ENCODE measurements at places on chromosomes 4 and X.
A peak's percentile ranks its signal among the peaks of the same experiment; 100 is the strongest.

DNA sequence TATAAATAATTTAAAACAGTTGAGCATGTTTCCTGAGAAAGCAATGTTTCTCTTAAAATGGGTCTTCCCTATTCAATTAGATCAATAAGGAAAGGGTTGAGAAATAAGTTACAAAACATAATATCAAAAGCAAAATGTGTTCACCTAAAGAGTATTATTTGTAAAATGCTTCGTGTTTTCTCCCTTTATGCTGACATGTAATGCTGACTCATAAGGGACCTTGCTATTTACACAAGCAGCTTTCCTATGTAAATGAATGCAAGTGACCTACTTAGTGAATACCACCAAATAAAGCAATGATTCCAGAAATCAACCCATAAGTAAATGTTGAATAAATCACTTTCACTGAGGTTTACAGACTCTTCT, 91.5 kb downstream of the ELOVL6 start:
- DNase-seq: no peak

- no peak for DNase-seq
Measured at GRCh38 chr4:80202741-80203553, 5.6 kb downstream of the PRDM8 start.

DNA sequence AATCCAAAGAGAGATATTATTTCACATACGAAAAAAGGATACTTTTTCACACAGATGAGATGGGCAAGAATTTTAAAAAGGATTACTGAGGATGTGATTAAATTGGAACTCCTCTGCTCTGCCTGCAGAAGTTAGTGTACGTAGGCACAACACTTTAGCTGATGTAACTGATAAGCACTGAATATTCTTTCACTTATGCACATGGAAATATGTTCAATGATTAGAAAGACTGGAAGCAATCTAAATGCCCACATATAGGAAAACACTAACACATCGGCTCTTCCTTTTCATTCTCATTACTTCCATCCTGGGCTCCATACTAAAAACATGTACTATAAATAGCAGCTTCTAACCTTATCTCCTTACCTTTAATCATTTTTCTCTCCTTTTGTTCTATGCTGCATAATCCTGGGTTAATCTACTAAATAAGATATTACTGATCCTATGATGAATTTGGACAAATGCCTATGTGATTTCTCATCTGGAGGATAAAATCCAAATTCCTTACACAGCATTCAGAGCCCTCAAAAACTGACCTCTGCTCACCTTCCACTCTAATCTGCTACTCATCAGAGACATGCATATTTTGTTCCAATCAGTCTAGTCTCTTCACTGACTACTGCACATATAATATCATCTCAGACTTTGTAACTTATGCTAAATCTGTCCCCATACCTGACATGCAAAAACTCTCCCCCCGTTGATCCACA, 197.8 kb downstream of the PDGFC start:
- DNase-seq: no peak

DNA sequence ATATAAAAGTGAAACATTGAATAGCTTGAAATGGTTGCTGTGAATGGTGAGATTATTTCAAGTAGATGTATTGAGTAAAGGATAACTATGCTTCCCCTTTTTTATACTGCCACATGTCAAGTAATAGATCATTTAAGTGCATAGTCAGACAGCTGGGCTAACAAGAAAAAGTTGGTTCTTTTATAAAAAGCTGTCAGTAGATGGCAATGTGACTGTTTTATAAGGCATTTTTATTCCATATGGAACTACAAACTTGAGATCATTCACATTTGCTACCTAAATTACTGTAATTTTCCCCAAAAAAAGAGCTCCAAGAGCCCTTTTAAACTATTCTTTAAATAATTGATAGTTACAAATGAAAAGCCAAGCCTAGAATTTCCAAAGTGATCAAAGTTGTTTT, 831.0 kb downstream of the C4orf33 start:
- DNase-seq: no peak

- DNase-seq: no peak
Measured at GRCh38 chr4:43587758-43588157, 695.2 kb downstream of the GRXCR1 start.

DNA sequence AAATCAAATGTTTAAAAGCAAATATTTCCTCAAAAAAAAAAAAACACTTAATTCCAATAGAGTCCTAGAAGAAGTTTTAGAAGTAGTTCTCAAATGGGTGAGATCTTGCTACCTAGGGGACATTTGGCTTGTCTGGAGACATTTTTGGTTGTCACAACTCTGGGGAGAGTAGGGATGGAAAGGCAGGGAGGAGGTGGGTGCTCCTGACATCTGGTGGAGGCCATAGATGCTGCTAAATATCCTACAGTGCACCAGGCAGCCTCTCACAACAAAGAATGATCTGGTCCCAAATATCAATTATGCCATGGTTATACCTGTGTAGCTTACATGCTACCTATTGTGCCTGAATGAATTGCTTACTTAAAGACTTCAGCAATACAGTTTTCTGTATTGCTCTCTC, 46.8 kb downstream of the CPE start:
- no peak for DNase-seq

DNA sequence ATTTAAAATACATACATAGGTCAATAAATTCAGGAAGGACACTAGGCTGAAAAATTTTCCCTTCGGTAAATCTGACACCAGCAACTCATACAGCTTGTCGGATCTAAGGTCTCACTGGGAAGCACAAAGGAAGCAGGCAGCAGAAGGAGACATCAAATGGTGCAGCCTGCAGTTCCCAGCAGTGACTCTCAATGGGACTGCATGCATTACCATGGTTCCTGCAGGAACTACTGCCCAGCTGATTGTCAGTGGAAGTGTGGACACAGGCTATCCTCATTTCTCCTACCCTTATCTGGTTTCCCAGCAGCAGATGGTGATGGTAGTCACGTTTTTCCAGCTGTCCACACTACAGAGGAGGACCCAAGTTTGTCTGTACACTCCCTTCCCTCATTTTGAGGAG, 113.3 kb downstream of the PPP1R2C start:
- DNase-seq: no peak

DNA sequence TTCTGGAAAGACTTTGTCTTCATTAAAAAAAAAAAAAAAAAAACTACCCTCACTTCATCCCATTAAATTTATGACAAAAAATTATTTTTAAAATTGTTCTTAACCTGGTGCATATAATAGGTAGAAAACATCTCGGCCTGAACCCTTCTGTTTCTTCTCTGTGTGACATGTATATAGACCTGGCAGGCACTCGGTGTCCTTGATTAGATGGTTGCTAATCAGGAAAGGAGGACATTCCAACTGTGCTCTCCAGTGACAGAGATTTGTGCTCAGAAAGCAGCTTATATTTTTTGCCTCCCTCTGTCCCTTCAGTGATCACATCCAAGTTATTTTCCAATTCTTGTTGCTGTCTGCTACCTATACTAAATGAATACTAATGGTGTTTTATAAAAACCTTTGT, 355.6 kb downstream of the CBLL2 start:
- DNase-seq: no peak

- peak; percentile 30 for DNase-seq
Measured at GRCh38 chrX:153669174-153669890, 4.3 kb downstream of the PNCK start.

DNA sequence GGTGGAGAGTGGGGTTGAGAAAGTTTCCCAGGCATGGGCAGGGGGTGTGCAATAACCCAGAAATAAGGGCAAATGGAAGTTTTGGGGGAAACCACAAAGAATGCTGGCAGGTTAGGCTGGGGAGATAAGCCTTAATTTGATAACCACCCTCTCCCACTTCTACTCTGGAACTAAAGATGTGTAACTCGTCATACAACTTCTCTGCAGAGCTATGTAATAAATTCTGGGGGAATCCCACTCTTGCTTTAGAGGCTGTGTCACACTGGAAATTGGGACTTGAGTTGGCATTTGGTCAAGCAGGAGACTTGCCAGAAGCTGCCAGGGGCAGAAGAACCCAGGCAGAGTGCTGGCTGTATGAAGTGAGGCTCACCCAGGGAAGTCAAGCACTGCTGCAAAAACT, 170.9 kb upstream of the CPEB2 start:
- no peak for DNase-seq

- DNase-seq: no peak
Measured at GRCh38 chrX:2572740-2573139, 72.0 kb upstream of the DHRSX start.

- no peak for DNase-seq
Measured at GRCh38 chrX:2385224-2385623, 115.6 kb downstream of the DHRSX start.

GRCh38 chr4:61772126-61772525, 572.0 kb downstream of the ADGRL3 start:
- no peak for DNase-seq

GRCh38 chr4:110109455-110109854, 89.0 kb downstream of the ELOVL6 start:
- DNase-seq: no peak

DNA sequence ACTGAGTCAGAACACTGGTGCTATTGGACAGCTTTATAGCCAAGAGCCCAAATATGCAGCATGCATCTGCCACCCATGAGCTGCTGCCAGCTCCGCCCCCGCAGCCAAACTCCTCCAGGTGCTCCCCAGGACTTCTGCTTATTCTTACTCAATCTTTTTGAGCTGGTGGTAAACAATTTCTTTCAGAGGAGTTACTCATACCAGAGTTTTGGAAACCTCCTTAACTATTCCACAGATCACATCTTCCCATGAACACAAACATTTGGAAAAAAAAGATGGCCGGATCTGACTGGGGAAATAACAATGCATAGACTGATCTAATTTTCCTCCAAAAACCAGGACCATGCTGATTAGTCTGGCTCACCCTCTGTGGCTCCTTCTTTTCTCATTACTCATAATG, 399.9 kb downstream of the GPM6A start:
- DNase-seq: no peak

GRCh38 chr4:31237233-31237632, 517.1 kb downstream of the PCDH7 start:
- no peak for DNase-seq

DNA sequence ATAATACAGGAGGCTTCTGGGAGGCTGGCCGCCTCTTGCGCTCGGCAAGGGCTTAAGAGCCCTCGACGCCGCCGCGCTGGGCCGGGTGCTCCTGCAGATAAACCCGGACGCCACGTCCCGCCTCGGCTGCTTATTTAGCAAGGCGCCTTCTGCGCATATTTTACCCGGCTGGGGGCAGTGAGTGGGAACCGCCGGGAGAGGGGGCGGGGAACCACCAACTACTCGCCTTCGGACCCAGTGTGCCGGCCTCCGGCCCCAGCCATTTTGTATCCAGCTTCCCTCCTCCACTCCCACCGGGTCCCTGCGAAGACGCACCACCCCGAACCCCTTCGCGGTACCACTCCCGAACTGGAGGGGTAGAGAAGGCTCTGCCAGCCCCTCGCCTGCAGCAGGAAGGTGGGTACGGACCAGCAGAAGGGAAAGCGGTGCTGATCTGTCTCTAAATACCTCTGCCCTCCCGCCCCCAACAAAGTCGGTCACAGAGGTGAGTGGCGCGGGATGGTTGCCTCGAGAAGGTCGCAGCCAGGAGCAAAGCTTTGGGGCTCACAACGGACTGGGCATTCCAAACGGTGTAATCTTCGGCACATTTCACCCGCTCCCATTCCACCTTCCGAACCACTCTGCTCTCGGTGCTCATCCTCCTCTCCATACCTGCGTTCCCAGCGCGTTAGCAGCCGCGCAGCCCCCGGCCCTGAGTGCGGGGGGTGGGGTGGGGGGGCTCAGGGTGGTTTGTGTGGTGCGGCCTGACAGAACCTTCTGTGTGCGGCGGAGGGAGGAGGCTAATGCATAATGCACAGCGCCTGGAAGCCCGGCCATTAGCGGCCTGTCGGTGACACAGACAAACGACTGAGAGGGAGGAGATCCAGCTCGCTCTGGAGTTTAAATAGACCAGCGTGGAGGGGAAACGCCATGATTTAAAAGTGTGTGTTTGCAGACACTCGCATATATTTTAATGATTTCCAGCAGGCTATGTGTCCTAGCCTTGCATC, 4.9 kb upstream of the BCOR start:
- no peak for DNase-seq

DNA sequence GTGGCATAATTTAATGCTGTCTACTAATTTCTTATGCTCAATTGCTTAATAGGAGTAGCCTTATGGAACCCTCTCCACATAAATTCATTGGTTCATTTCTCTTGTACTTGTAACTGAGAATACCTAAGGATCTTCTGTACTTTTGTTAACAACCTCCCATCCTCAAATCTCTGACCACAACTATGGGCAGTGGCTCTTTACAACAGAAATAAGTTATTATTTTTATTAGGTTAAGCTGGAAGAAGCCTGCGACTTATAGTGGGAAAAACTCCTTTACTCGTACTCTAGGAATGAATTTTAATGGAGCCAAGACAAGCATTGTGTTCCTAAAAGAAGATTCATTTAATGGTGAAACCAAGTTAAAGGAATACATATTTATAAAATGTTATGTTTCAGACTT, 337.1 kb upstream of the CTSO start:
- no peak for DNase-seq

DNA sequence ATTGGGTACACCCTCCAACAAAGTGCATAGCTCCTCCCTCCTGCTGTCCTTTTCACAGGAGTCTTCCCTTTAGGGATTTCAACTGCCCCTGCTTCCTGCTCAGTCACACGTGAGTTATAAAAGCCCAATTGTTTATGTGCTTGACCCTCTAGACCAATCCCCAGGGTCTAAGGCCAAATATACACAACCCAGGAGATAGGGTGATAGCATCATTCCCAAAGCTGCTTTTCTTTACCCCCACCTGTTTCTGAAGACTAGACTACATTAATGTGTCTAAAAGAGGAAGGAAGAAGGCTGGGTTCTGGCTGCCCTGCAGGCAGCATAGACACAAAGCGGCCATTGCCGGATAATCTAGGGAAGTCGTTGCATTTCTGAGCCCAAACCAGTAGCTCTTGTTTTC, 526.7 kb upstream of the FRG1 start:
- no peak for DNase-seq

DNA sequence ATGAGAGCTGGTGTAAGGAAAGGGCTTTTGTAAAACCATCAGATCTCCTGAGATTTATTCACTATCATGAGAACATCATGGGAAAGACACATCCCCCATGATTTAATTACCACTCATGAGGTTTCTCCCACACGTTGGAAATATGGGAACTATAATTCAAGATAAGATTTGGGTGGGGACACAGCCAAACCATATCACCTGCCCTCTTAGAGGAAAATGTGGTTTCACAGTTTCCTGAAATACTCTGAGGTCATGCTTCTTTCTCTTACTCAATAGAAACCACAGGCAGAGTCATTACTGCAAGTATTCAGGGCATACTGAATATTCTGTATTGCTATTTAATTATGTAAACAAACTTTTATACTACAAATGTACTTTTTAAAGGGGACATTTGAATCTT, 1453.3 kb downstream of the PCDH18 start:
- no peak for DNase-seq

DNA sequence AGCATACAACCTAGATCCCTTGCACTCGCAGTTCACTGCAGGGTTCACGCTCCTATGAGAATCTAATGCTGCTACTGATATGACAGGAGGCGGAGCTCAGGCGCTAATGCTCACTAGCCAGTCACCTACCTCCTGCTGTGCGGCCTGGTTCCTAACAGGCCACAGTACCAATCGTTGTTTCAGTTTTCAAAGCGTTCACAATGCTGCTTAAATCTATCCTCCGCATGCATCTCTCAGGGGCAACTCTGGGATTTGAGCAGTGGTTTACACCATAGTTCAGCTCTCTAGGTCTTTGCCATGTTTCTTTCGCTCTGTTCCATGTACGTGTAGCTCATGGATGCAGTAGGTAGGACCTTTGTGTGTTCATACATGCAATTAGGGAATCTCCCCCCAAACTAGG, 47.2 kb downstream of the CLOCK start:
- no peak for DNase-seq

GRCh38 chr4:52143815-52144214, 92.7 kb downstream of the SPATA18 start:
- no peak for DNase-seq

- DNase-seq: no peak
Measured at GRCh38 chr4:55116450-55116849, 8.9 kb downstream of the KDR start.
